Pons (tissue), 1 donor: ENCODE measurements at places on chromosomes 11 and 22.
A peak's percentile ranks its signal among the peaks of the same experiment; 100 is the strongest.

DNA sequence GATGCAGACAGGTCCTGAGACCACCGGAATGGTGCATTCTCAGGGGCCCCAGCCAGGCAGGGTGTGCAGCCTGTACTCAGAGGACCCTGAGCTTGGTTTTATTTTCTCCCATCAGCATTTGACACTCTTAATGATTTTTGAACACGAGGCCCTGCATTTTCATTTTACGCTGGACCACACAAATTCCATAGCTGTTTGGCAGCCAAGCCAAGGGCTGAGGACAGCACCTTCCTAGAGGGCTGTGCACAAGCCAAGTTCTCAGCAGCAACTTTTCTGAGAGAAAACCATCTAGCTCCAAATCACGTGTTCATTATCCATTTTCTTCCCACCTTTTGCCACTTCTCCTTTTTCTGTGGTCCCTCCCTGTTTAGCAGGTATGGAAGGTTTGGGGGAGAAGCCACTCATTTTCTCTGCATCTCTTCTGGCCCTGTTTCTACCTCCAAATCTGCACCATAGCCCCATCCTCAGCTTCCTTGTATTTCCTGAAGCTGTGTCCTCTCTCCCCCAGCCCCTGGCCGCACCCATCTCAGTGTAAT is 60.4 kb downstream of the TRAF6 start:
- DNase-seq, result no peak

DNA sequence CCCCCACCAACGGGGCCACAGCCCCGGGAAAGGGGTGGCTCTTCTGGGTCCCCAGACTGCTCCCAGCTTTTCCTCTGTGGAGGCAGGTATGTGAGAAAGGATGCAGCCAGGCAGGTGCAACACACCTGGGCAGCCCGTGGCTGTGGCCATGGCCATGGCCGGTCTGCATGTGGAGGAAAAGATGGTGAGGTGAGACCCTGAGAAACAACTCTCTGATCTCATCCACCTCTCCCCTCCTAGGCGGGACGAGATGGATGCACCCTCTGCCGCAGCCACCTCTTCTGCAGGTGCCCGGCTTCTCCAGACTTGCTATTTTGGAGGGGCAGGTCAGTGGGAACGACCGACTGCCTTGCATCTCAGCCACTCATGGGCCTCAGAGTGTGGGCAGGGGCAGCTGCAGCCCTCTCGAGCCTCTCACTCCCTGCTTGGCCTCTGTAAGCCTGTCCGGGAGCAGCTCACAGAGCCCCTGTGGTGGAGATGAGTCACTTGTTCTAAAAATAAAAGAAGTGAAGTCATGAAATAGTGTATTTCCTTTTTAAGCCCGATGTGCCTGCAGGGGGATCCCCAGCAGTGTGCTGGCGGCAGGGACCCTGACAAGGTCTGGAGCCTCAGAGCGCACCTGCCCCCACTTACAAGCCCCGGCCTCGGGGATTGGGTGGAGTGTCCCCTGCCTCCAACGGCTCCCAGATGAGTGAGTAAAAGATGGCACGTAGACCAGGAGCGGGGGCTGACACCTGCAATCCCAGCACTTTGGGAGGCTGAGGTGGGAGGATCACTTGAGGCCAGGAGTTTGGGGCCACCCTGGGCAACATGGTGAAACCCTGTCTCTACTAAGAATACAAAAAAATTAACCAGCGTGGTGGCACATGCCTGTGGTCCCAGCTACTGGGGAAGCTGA is 10.7 kb downstream of the SMIM38 start:
- DNase-seq, result peak; percentile 33

DNA sequence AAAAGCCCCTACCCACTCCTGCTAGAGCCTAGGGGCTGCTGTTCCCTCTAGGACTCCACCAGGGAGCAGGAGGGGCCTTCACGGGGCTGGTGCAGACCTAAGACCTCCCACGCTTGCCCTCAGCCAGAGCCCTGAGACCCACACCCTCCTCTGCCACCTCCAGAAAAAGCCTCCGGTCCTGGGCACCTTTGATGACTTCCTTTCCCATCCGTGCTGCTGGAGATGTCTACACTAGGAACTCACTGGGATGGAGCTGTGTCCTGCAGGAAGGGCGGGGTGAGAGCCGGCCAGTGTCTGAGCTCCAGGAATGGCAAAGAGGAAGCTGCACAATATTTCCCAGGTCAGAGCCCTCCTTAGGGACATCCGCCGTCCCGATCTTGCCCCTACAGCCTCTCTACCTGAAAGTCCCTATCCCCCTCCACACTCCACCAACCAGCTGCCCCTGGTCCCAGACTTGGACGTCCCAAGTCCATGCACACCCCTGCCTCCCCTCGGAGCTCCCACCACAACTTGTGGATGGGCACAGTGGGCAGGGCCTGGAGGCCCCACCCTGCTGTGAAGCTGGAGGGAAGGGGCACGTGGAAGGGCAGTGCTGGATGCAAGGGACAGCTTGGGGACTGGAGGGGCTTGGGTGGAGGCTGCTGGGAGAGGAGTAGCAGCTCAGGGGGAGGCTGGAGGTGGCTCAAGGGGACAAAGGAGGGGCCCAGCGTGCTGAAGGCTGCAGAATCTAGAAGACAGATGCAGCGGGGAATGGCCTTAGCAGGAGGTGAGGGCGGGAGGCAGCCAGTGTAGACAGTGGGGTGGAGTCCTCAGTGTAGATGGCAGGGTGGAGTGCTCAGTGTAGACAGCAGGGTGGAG is 13.5 kb upstream of the LRP5 start:
- DNase-seq, result no peak

- no peak for DNase-seq
Observed at GRCh38 chr11:577611-577894, 1.3 kb downstream of the PHRF1 start.

DNA sequence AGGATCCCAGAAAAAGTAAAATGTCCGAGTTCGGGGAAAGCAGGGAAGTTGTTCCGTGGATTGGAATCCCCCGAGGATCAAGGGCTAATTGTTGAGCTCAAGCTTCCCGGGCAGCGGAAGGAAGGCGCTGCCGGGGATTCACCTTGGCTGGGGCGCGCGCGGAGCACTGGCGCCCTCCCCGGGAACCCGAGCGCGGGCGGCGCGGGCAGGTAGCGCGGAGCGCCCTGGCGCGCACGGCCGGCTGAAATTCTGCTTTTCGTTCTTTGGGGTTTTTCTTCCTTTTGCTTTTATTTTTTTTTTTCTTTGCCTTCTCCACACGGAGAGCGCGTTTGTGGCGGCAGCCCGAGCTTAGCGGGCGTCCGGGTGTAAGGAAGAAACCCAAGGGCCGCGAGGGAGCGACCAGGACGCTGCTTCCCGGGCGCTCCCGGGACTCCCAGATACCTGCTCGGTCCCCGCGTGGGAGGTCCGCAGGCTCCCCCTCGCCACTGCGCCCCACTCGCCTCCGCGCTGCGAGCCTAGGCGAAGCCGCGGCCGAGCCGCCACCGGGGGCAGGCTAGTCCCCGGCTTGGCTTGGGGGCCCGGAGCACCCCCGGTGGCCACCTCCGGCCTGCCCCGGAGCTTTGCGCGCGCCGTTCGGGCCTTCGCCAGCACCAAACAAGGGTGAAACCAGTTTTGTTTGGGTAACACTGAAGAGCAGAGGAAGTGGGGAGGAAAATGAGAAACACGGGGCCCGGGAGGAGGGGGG is 4.8 kb upstream of the IGF2 start:
- no peak for DNase-seq

DNA sequence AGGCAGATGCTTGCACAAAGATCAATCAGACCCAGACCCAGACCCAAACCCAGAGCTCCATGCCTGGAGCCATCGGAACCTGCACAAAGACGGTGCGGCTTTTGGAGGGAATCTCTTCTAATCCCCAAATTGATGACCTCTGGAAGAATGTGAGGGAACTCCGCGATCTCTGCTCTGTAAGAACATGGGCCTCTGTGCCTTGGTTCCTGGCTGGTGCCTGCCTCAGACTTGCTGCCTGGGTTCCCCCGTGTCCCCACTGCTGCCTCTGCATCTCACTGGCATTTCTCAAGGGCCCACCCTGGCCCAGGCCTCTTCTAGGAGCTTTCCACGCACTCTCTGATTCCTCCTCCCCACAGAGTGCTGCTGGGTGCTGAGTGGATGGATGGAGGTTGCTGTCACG is 1044.4 kb downstream of the TBC1D22A start:
- DNase-seq, result no peak

GRCh38 chr11:66598993-66599392 is 6.0 kb downstream of the CCS start:
- DNase-seq, result no peak

GRCh38 chr11:128516886-128517285 is 70.5 kb downstream of the ETS1 start:
- DNase-seq, result no peak

DNA sequence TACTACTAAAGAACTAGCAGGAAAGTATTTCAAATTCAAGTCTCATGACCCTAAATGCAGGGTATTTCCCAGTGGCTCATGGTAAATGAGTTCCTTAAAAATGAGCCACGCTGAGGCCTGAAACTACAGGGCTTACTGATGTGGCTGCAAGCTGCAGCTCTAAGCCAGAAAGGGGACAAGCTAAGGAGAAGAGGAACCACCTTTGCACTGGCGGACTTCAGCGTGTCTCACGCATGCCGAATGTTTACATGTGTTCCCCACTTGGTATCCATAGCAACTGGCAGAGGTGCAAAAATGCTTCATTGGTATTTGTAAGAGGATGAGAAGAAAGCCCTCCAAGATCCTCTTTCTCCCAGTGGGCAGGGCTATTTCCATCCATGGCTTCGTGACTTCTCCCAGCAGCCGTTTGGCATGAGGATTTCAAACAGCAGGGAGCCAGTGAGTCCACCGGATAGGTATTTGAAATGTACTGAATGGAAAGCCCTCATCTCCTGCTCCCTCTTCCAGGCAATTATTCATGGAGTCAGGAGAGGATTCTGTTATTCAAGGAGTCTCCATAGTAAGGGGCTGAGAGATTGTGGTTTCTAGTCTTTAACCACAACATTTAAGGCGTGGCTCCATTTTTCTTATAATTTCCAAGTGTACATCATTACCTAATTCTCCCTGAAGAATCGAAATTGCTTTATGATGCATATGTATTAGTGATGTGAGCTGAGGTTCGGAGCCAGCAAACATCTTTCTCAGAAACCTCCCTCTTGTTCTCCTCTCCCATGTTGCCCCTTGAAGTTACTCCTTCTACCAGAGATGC is 55.3 kb upstream of the CD44 start:
- peak; percentile 74 for DNase-seq

GRCh38 chr11:66619080-66619554 is 2.7 kb downstream of the RBM14 start:
- peak; percentile 57 for DNase-seq

- DNase-seq, result peak; percentile 77
Observed at GRCh38 chr11:696955-697491, 1.4 kb downstream of the TMEM80 start.
